ENCODE measurements at places on chromosomes 5 and 9. TPM values are rescaled to one million over a fixed set of nuclear protein-coding genes. Genes with fewer than 3 reads are reported as not detected.

- DNase-seq, result no peak
These were observed 195.1 kb downstream of the SMARCA2 start for GRCh38 chr9:2210201-2210600.

DNA sequence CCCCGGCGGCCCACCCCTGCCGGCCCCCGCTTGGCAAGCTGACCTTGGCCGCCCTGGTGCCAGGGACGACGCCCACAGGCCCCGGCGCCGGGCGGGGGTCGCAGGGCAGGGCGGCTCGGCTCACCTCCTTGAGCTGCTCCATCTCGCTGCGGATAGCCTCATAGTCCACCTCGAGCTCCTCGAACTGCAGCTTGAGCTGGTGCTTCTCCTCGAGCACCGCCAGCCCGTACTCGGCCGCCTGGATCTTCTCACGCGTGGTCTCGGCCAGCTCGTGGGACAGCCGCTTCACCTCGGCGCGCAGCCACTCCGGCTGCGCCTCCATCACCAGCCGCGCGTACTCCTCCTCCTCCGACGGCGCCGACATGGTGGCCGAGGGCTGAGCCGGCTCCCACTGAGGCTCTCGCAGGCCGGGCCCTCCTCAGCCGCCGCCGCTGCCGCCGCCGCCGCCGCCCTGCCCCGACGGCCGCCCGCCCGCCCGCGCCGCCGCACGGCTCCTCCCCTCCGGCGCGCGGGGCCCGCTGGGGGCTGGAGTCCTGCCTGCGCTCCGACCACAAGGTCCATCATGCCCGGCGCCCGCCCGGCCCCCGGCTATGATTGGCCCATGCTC lies at the start of gene BICD2:
Gene BICD2, minus strand, starts transcription at position 453 of the 607 bp plus-strand sequence. Its CDS starts 89 bp downstream, at position 364.
- DNase-seq, result no peak

DNA sequence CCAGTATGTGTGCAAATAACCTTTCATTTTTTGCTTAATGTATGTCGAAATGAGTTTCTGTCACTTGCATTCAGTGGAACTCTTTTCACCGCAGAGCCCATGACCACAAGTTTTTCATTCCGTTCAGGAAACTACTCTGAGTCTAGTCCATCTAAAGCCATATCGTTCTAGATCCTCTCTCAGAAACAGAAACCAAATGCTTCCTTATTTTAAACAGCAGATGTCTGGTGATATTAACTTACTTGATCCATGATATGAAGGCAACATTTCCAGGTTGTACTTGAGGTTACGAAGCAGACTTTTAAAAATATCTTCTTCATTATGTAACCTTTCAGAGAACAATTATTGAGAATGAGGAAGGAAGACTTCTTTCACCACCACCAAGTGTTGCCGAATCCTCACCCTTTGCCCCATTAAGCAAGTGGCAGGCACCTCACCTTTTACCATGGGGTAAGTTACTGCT lies 72.4 kb upstream of the GNAQ start:
- no peak for DNase-seq

DNA sequence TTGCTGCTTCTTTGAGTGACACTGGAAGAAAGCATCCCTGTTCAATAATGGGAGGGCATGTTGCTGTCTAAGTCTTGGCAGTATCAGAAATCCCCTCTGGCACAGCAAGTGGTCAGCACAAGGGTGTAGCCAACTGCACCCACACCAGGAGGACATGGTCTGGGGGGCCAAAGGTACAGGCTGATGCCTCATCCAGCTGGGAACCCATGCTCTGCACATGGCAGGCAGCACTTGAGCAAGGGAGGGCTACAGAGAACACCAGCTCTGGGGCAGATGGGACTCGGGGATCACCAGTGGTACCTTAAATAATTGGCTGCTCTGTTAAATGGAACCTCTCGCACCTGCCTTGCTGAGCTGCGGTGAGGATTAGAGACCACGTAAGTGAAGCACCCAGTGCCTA lies 265.2 kb downstream of the SYK start:
- DNase-seq, result no peak

DNA sequence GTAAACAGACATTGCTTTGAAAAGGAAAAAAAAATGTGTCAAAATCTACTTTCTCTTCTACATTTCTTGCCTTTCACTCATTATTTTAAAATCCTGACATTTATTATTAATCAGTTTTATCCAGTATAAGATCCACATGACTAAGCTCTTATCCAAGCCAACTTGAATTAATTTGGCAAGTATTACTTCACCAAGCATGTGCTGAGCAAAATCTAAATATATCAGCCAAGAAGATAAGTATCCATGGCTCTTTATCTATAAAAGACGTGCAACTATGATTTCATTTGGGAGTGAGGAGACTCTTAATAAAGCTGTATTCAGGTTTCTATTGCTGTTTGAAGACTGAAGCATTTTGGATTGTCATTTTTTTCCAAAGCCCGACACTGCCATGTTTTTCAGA lies 221.3 kb downstream of the TRIM36 start:
- DNase-seq, result no peak

Gene TAL2
- not detected for total RNA-seq

Gene TEX48
- 0.51 TPM for total RNA-seq

Gene EGR1
- 9.8 TPM for total RNA-seq

Gene CTXN3
- not detected for total RNA-seq

Gene WWC1
- total RNA-seq, result 1.6 TPM

Measured in T-cell (primary cell).